ENCODE measurements at places on chromosomes 5 and 9.

DNA sequence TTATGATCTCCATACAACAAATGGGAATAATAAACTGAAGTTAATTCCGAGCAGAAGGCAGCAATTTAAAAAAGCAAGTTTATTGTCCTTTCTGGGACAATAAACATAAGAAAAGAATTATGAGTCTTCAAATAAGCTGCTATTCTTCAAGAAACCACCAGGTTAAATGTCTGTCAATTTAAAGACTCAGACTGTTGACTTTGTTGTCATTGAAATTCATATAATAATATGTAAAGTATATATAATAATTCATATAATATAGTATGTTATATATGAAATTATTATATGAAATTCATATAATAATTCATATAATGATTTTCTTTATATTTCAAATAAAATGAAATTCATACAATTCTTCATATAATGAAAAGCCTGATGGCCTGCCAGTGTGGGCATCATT lies 497.5 kb upstream of the RGMB start:
- DNase-seq = no peak

DNA sequence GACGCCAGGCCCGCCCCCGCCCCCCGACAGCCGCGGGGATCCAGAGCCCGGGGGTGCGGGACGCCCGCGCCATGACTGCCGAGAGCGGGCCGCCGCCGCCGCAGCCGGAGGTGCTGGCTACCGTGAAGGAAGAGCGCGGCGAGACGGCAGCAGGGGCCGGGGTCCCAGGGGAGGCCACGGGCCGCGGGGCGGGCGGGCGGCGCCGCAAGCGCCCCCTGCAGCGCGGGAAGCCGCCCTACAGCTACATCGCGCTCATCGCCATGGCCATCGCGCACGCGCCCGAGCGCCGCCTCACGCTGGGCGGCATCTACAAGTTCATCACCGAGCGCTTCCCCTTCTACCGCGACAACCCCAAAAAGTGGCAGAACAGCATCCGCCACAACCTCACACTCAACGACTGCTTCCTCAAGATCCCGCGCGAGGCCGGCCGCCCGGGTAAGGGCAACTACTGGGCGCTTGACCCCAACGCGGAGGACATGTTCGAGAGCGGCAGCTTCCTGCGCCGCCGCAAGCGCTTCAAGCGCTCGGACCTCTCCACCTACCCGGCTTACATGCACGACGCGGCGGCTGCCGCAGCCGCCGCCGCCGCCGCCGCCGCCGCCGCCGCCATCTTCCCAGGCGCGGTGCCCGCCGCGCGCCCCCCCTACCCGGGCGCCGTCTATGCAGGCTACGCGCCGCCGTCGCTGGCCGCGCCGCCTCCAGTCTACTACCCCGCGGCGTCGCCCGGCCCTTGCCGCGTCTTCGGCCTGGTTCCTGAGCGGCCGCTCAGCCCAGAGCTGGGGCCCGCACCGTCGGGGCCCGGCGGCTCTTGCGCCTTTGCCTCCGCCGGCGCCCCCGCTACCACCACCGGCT lies 1.0 kb downstream of the FOXE1 start:
- DNase-seq = no peak

- DNase-seq = no peak
Observed at GRCh38 chr5:68407311-68408239, 192.0 kb downstream of the PIK3R1 start.

DNA sequence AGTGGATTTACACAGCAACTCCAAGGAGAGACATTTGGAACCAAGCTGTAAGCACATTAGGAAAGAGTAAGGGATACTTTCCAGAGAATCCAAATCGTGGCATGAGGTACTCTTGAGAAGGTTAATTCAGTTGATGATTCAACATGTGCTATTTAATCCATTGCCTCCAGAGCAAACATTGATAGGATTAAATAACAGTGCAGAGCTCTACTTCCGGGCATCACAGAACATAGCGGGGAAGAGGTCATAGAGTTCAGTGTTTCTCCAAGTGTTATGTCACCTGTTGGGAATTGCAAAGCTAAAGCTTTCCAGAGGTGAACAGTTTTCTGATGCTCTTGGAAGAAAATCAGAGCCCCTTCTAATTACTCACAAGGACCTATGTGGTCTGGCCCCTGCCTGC lies 127.5 kb downstream of the PPP2R2B start:
- DNase-seq = no peak

DNA sequence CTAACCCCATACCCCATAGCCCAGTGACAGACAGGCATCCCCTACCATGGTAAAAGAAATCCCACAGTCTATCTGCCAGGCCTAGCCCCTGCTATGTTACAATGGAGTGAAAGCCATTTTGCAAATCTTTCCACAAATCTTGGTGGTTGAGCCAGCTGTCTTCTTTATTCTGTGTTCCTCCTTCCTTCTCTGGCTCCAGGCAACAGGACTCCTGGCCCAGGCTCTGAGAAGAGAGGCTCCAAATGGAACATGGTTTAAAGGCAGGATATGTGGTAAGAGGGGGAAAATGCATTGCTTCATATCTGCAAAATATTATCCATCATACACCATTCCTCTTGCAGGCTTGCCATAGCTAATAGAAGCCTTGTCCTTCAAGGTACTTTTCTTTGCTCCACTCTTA lies 25.2 kb downstream of the FGF1 start:
- no peak for DNase-seq

- DNase-seq = no peak
Observed at GRCh38 chr9:137379761-137380161, 43.2 kb downstream of the EXD3 start.

DNA sequence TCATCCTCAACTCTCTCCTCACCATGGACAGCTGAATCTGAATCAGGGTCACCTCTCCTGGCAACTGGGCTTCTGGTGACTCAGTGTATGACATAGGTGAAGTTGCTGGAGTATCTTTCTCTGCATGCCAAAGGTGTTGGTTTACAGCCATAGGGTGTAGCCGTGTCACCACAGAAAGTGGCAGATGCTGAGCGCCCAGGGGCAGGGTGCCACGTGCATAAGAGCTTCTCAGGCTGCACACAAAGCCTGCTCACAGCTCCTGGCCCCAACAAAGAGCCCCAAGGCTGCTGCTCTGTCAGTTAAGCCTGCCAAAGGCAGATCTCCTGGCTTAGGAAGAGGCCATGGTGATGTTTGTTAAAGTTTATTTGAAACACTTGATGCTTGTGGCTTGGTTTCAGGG lies 297.7 kb upstream of the WWC1 start:
- no peak for DNase-seq

- no peak for DNase-seq
Observed at GRCh38 chr5:84253946-84254345, 130.7 kb downstream of the EDIL3 start.

GRCh38 chr9:83479765-83480164 lies 58.4 kb downstream of the FRMD3 start:
- DNase-seq = no peak

GRCh38 chr5:141780240-141780951 lies 97.8 kb downstream of the PCDH1 start:
- DNase-seq = no peak

- DNase-seq = no peak
Observed at GRCh38 chr9:3385871-3386270, 139.9 kb downstream of the RFX3 start.

DNA sequence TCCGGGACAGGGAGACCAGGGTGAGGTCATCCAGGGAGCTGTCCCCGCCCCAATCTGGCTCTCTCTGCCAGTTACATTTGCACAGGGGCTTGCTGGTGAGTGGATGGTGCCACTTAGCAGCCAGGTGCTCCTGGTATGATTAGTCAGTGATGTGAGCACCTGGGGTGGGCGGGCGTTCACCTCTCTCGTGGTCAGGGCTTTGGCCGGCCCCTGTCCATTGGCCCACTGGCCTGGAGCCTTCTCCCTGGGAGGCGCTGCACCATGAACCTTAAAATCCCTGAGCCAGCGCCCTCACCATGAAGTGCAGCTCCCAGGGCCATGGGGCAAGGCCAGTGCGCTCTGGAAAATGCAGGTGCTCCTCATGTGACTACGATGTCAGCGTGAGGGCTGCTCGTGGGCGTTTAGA lies 2.0 kb downstream of the NKD2 start:
- no peak for DNase-seq

DNA sequence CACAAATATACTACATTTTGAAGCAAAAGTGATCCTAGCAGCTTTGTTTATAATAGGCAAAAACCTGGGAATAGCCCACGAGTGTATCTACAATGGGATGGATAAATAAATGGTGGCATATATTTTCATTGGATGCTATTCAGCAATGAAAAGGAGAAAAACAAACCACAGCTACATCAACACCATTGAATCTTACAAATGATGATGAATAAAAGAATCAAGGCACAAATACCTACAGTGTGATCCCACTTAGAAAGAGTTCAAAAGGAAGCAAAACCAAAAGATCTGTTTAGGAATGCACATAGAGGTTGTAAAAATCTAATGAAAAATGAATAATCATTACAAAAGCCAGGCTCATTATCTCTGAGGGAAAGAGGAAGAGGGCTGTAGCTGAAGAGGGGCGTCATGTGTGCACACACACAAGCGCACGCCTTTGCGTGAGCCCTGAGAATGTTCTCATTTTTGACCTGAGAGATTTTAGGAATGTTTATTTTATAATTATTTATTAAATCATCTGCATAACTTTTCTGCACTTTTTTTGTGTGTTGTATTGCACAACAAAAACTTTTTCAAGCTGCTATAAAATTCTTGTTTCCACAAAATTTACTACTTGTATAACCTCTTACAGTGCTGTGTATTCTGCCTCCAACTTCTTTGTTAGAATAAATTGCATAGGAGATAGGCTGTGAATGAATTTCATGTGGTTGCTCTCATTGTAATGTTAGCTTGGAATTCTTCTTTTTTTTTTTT lies 5.9 kb upstream of the RHOBTB3 start:
- DNase-seq = no peak

DNA sequence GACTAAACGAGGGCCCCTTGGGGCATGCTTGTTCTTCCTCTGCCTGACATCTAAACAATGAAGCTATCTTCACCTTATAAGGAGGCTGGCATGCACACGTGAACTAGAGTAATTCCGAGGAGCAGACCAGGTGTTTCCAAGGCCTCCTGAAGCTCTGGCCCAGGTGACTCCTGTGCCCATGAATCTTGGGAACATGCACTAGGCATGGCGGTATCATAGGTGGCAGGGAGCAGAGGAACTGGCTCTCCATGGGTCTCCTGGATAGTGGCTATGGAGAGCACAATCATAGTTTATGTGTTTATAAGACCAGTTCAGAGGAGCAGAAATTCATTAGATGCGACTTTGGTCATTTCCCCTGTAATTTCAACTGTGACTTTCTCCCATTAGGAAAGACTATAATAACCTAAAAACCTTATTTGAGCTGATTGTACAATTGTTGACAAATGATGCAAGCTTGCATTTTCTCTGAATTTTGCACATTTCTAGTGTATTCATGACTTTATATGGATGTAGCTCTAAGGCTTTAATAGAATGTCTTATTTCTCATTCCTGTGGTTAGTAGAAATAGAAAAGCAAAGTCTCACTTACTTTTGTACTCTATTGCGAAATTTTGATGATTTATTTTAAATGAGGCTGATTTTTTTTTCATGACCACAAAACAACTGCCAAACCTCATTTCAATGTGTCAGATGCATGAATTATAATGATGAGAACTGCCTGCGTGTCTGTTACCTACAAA lies 135.3 kb upstream of the RPS23 start:
- no peak for DNase-seq

DNA sequence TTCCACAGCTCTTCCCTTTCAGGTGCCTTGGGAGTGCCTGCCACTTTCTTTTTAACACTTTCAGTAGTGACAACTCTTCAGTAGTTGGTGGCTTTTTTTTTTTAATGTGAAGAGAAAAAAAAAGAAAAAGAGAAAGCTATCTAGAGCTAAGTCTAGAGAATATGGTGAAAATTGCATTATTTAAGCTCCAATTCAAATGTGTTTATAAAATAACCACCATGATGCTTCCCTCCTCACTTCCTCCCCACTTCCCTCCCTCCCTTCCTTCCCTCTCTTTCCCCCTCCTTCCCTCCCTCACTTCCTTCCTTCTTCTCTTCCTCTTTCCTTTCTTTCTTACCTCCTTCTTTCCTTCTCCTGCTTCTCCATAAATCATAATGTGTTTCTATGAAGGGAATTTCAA lies 456.7 kb upstream of the ACTBL2 start:
- DNase-seq = no peak

- DNase-seq = peak; percentile 22
Observed at GRCh38 chr5:80184235-80185023, 71.4 kb downstream of the SERINC5 start.

- DNase-seq = no peak
Observed at GRCh38 chr9:33180526-33181184, 13.5 kb upstream of the B4GALT1 start.

DNA sequence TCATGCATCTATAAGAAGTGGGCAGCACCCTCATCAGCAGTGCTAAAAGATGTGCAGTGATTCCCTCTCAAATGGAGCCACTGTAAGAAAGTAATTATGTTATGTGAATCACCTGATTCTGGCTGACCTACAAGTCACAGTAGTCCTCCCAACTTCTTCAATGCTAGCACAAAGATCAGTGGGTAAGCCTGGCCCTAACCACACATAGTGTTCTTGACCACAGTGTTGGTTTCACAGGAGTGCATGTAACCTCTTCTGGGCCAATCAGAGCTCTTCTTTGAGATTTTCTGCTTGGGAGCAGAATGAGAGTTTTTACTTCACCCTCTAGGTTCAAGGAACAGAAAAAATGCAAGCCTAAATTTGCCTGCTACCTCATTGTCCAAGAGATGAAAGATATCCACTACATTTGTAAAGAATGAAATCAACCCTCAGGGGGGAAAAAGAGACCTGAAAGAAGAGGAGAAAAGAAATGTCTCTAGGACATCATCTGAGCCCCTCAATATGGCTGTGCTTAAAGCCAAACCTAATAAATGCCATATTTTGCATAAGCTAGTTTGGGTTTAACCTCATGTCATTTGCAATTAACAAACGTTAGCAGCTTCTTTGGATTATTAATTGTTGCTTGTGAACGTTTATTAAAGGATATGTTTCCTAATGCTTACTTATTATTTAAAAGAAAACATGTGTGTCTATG lies 65.3 kb upstream of the ADRB2 start:
- no peak for DNase-seq

DNA sequence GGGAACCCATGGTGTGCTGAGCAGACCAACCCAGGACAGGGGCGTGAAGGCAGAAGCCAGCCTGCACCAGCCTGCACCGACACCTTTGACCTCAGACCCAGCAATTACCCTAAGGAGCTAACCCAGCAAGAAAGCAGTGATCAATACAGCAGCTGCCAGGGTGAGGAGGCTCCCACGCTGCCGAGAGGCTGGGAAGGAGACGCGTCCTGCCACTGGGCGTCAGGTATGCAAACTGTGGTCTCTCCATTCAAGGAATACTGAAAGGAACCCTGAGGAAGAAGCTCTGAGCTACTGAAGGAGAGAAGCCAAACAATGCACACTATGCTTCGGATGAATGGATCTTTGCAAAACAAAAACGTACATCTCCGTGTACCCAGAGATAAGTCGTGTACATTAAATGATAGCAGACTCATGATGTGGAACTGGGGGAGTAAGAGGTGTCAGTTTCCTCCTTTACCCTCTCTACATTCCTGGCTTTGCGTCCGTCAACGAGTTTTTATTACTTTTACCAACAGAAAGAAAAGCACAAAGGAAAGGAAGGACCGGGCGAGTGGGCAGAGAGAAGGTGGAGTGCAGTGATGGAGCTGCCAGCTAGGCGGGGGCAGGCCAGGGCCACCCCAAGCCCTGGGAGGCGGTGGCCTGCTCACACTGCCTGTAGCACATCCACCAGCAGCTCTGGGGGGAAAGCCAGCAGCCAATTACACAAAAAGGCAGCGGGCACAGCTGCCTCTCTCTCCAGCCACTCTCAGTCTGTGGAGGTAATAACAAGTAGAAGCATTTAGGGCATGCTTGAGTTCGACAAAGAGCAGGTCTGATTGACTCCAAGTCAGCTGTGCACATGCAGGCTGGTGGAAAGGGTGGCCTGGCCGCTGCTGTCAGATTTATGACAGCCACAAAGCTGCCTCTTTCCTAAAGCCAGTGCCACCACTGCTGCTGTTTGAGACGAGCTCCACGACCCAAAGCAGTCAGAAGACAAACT lies 29.3 kb downstream of the RASGEF1C start:
- DNase-seq = peak; percentile 51
